Caco-2 (cell line): ENCODE measurements at places on chromosomes 4 and X. TPM values are rescaled to one million over a fixed set of nuclear protein-coding genes. Genes with fewer than 3 reads are reported as not detected.

DNA sequence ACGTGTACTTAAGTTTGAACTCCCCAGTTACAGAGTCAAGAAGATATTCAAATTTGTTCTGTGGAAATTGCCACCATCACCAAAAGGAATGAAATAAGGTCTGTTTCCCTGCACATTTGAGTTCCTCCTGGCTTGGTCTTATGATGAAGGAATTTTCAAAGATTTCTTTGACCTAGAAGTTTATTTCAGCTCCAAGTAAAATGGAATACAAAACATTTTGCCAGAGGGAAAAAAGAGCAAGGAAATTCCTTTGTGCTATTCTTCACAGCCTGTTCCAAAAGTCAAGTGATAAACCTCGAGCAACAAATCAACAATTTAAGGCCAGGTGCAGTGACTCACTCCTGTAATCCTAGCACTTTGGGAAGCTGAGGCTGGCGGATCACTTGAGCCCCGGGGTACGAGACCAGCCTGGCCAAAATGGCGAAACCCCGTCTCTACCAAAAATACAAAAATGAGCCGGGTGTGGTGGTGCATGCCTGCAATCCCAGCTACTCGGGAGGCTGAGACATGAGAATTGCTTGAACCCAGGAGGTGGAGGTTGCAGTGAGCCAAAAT is 3.4 kb downstream of the NKRF start:
- no peak for DNase-seq
- no peaks in the 10 kb centered on the region for H3K4me1 ChIP-seq
- H3K27me3 ChIP-seq = no peaks in the 10 kb centered on the region
- H3K27ac ChIP-seq = no peak overlapping the region

GRCh38 chr4:7786040-7786439 is 153.6 kb downstream of the AFAP1 start:
- no peaks in the 10 kb centered on the region for H3K36me3 ChIP-seq
- DNase-seq = no peak
- H3K27me3 ChIP-seq = no peaks in the 10 kb centered on the region
- no peak overlapping the region for H3K4me3 ChIP-seq
- no peak overlapping the region for H3K27ac ChIP-seq

DNA sequence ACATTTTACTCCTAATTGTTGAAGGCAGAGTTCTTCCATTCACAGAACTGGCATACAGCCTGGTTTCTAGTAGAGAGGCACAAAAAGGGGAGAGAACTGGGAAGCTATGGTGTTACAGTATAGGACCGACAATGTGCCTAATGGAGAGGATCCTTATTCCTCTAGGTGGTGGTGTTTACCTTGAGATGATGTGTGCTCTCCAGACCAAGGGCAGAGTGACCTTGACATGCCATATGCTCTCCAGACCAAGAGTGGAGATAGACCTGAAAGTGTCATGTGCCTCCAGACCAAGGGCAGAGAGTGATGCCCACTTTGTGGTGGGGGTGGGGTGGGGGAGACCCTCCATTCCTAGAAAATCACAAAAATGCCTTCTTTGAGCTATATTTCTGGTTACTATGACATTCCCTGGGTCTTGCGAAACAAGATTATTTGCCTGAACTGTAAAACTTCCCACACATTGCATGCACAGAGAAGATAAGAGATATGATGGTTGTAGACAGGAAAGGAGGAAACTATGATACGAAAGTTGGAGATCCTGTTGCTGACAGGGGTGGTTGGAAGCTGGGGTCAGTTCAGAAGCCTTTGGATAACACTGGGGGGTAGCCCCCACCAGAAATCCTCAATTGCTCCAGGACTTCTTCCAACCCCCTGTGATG is 119.7 kb downstream of the TEX13C start:
- no peaks in the 10 kb centered on the region for H3K4me1 ChIP-seq
- no peak overlapping the region for H3K27ac ChIP-seq
- H3K4me3 ChIP-seq = no peak overlapping the region

GRCh38 chrX:133658293-133658911 is 243.1 kb upstream of the GPC4 start:
- H3K4me3 ChIP-seq = no peak overlapping the region
- no peak overlapping the region for H3K27ac ChIP-seq
- no peak for DNase-seq
- no peaks in the 10 kb centered on the region; the same call in 1 of the 2 replicates for H3K36me3 ChIP-seq
- H3K27me3 ChIP-seq = no peaks in the 10 kb centered on the region

DNA sequence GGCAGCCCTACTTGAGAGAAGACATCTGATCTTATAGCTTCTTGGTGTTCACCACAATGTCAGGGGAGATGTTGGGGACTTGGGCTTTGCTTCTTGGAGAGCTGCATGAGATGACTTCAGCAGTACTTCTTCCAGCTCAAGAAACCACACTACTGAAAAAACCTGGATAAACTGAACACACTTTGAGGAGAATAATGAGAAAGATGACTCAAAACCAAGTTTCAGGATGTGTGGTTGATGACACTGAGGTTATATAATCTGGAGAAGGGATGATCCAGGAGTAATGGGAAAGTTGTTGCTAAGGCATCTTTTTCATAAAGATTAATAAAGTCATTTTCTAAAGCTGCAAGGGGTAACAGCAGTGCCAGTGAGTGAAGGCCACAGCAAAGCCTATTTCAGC is 58.4 kb upstream of the PNPLA4 start:
- H3K27me3 ChIP-seq = no peaks in the 10 kb centered on the region
- H3K27ac ChIP-seq = no peak overlapping the region
- no peak for DNase-seq
- no peaks in the 10 kb centered on the region for H3K4me1 ChIP-seq
- H3K36me3 ChIP-seq = no peaks in the 10 kb centered on the region

DNA sequence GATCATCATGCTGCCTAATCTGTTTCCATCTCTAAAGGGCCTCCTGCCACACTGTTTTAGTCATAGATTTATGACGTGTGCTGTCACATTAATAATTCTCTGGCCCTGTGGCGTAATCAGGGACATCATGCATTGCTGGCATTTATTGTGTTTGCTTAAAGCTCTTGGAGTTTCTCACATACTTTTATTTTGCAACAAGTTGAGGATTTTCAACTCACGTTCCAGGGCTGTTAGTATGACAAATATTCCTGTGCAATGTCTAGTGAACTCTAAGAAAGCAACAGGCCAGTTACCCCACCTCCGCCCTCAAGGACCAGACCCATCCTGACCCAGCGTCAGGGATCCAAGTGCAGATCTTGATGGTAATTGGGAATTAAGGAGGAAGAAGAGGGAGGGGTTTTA is 7.8 kb upstream of the PIGA start:
- no peak overlapping the region for H3K27ac ChIP-seq
- no peaks in the 10 kb centered on the region for H3K36me3 ChIP-seq
- peak; percentile 61 for DNase-seq
- 0 out of 2 replicates have a peak, but pooled peaks cover 3% of the 10 kb centered on the region for H3K4me1 ChIP-seq

DNA sequence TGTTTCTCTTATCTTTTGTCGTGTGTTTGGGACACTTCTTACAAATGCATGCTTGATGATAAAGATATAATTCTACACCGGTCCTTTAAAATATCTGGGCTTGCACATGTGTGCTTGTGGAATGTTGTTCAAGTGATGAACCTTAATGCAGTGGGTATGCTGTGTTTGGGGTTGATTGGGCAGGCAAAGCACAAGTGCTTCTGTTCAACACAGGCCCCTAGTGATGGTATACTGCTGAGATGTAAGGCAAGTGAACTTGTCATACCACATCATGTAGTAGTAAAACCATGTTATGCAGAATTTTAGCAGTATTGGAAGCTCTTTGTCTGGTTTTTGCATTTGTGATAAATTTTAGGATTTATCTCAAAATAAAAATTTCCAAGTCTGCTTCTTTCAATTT is 23.9 kb downstream of the TBC1D19 start:
- H3K27ac ChIP-seq = no peak overlapping the region
- no peaks in the 10 kb centered on the region for H3K27me3 ChIP-seq
- 0 out of 2 replicates have a peak, but pooled peaks cover 4% of the 10 kb centered on the region for H3K4me1 ChIP-seq
- DNase-seq = no peak
- H3K36me3 ChIP-seq = no peaks in the 10 kb centered on the region

GRCh38 chr4:3202836-3203820 is 45.8 kb upstream of the MSANTD1 start:
- no peaks in the 10 kb centered on the region for H3K4me1 ChIP-seq
- no peak for DNase-seq
- H3K36me3 ChIP-seq = no peaks in the 10 kb centered on the region; the same call in none of the 2 replicates
- no peak overlapping the region for H3K4me3 ChIP-seq
- no peaks in the 10 kb centered on the region for H3K27me3 ChIP-seq
- H3K27ac ChIP-seq = no peak overlapping the region

DNA sequence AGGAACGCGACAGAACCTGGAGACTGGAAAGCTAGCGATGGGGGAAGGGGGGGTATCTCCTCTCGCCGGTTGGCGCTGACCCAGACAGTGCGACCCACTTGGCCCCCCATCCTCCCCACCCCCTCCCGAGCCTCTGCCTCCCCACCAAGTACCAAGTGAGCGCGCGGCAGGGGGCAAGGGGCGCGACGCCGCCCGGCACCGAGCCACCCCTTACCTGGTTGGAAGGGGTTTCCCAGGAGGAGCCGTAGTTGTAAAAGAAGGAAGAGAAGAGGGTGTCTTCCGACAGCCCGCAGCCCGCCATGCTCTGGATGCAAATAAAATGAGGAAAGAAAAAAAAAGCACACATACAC is 112.2 kb downstream of the DHX15 start:
- no peak for DNase-seq
- H3K27ac ChIP-seq = no peak overlapping the region
- H3K27me3 ChIP-seq = peaks cover 2% of the 10 kb centered on the region; the same call in 1 of the 2 replicates
- peaks cover 15% of the 10 kb centered on the region for H3K4me1 ChIP-seq
- H3K36me3 ChIP-seq = no peaks in the 10 kb centered on the region

DNA sequence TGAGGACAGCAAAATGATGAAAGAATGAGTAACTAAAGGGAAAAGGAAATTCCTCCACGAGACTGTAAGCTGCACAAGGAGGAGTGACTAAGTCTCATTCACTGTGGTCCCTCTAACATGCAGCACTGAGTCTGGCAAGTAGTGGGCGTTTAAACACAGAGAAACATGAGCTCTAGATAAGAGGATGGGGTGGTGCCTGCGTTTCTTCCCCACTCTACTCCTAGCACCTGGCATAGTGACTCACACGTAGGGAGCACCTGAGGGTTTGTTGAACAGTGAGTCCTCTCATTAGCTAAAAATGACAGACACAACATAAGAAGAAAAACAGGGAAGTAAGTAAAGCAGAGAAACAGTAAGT is 105.8 kb upstream of the CBR4 start:
- no peak overlapping the region for H3K4me3 ChIP-seq
- peak overlapping the region; percentile 37 for H3K27ac ChIP-seq
- peak; percentile 29 for DNase-seq
- H3K4me1 ChIP-seq = peaks cover 7% of the 10 kb centered on the region; the same call in 1 of the 2 replicates
- H3K36me3 ChIP-seq = peaks cover 3% of the 10 kb centered on the region; the same call in 1 of the 2 replicates
- no peaks in the 10 kb centered on the region for H3K27me3 ChIP-seq

- H3K4me1 ChIP-seq = no peaks in the 10 kb centered on the region
- no peak overlapping the region for H3K27ac ChIP-seq
- no peaks in the 10 kb centered on the region for H3K36me3 ChIP-seq
Observed at GRCh38 chrX:136063340-136064079, 78.3 kb downstream of the SLC9A6 start.

- H3K4me3 ChIP-seq = no peak overlapping the region
- H3K27me3 ChIP-seq = no peaks in the 10 kb centered on the region
- DNase-seq = no peak
- H3K27ac ChIP-seq = no peak overlapping the region
Observed at GRCh38 chr4:85587952-85588351, 113.0 kb downstream of the ARHGAP24 start.

GRCh38 chrX:10157032-10157341 is 212 bp downstream of the CLCN4 start:
- H3K4me3 ChIP-seq = peak overlapping the region; percentile 26
- no peaks in the 10 kb centered on the region for H3K36me3 ChIP-seq

- H3K27ac ChIP-seq = no peak overlapping the region
- H3K36me3 ChIP-seq = no peaks in the 10 kb centered on the region
- no peaks in the 10 kb centered on the region for H3K27me3 ChIP-seq
- H3K4me1 ChIP-seq = peaks cover 52% of the 10 kb centered on the region
- H3K4me3 ChIP-seq = no peak overlapping the region
Observed at GRCh38 chr4:40258627-40259026, 61.8 kb downstream of the RHOH start.

DNA sequence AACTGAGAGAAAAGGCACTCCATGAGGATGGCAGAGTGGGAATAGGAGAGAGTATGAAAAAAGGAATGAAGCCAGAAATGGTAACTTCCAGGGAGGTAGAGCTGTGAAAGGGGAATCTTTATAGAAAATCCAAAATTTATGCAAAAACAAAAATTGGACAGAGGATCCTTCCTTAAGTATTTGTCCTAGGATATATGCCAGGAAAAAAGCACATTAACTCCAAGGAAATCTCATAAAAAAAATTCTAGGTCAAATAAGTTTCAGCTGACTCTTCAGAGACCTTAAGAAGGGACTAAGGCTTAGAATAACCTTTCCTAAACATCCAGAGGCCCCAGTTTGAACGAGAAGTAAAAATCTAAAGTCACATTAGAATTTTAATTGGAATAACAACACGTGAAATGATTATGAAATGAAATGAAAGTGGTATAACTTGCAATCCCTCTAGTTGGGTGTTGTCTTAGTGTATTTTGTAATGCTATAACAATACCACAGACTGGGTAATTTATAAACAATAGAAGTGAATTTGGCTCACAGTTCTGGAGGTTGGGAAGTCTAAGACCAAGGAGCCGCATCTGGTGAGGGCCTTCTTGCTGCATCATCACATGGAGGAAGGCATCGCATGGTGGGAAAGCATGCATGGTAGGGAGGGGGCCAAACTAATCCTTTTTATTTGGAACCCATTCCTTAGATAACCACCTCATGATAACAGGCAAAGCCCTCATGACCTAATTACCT is 145.4 kb upstream of the RXFP1 start:
- H3K4me1 ChIP-seq = no peaks in the 10 kb centered on the region
- H3K27me3 ChIP-seq = no peaks in the 10 kb centered on the region
- no peak overlapping the region for H3K4me3 ChIP-seq
- H3K36me3 ChIP-seq = no peaks in the 10 kb centered on the region
- no peak for DNase-seq

Gene PABPC4L
- not detected in 2 replicates for total RNA-seq

Gene SOD3
- total RNA-seq = 3.8 and 6.6 TPM in 2 replicates

Gene FGF5
- not detected in 2 replicates for total RNA-seq

Gene MED12
- 44.1 and 55.4 TPM in 2 replicates for total RNA-seq

Gene SERPINA7
- total RNA-seq = not detected in 2 replicates

Gene GALNTL6
- not detected in 2 replicates for total RNA-seq

Gene CENPVL1
- not detected in 2 replicates for total RNA-seq

Gene CXCL5
- 0.21 TPM in 1 of 2 replicates, not detected in the other for total RNA-seq

Gene OPN1MW3
- total RNA-seq = not detected in 2 replicates
